CD4-positive, alpha-beta memory T cell (primary cell): ENCODE measurements at places on chromosomes 12 and 14. TPM values are rescaled to one million over a fixed set of nuclear protein-coding genes. Genes with fewer than 3 reads are reported as not detected.
A peak's percentile ranks its signal among the peaks of the same experiment; 100 is the strongest.

DNA sequence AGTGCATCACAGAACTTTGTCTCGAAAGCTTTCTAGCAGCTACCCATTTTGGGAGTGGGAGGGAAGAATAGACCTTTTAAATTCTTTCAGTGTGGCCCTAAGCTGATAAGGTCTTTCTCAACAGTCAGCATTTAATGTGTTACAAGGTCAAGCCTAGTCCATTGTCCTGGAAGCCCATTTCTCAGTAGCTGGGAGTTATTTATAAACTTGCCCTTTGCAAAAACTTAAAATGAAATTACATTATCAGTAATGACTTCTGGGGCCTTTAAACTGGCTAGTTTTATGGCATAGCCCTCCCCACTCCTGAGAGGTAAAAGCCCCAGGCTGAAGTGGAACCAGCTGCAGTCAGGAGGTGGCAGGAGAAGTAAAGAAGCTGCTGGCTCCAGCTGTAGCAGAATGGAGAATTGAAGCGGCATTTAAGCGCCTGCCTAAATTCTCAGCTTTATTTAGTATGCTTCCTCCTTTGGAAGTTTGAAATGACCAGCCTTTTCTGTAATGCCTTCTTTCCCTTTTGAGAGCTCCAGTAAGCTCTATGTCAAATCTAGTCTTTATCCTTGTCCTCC lies 12.4 kb downstream of the COPZ1 start:
- no peak for DNase-seq

- no peak for DNase-seq
Observed at GRCh38 chr12:18375131-18375530, 113.8 kb downstream of the PIK3C2G start.

- DNase-seq: no peak
Observed at GRCh38 chr14:53881161-53881871, 75.3 kb downstream of the BMP4 start.

The TPH2 gene
- not detected for total RNA-seq

DNA sequence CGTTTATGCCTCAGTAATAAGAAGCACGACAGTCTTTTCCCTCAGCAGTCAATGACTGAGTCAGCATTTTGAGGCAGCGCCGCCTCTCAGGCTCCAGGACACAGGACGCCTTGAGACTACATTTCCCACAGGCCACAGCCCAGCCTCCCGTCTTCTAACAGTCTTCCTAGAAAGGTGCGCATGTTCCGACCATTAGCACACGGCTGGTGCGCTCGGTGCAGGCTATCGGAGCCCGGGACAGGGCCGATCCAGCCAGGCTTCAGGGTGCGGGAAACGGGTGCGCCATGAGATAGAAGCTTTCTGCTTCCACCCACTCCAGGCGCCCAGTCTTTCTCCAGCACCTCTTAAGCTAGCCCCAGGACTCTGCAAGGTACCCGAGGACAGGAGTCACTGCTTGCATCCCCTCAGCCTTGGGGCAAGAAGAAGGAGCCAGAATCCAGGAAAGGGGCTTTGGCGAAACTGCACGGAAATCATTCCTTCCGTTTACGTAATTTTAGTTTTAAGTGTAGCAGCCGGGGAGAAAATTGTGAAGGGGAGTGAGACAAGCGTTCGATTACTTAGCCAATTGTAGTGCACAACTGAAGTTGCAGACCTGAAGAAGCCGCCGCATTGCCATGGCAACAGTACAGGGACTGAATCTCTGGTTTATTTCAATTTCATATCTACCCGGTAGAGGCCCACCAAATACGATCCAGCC lies 54.0 kb downstream of the ZNF641 start:
- DNase-seq: peak; percentile 43

DNA sequence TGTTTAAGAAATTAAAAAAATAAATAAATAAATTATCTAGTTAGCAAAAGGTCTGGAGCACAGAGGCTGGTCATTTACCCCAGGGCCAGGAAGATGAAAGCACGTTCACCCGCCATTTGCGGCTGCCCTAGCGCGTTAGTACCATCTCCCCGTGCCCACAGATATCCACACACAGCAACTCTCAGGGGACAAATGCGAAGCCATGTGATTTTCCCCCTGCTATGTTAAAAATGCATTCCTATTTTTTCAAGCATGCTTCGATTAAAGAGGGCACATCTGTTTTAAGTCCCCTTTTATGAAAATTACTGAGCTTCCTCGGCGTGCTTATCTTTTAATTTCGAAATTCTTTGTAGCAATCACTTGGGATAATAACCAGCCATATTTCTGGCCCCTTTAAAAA lies 56.9 kb upstream of the PIWIL1 start:
- no peak for DNase-seq

DNA sequence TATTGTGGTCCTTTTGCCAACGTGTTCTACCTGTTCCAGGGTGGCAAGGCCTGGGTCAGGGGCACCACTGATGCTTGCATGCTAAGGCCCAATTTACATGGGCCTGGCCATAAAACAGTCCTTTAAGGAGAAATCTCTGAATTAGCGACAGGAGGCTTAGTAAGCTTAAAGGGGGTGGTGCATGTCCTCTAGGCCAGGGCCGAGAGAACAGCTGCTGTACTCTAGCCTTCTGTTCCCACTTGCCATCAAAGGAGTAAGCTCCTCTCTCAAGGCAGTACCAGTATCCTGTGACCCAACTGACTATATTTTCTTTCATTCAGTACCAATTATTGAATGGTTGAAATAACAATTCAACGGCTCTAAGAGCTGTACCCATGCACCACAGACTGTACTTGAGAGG lies 67.7 kb upstream of the ZDHHC17 start:
- DNase-seq: no peak

DNA sequence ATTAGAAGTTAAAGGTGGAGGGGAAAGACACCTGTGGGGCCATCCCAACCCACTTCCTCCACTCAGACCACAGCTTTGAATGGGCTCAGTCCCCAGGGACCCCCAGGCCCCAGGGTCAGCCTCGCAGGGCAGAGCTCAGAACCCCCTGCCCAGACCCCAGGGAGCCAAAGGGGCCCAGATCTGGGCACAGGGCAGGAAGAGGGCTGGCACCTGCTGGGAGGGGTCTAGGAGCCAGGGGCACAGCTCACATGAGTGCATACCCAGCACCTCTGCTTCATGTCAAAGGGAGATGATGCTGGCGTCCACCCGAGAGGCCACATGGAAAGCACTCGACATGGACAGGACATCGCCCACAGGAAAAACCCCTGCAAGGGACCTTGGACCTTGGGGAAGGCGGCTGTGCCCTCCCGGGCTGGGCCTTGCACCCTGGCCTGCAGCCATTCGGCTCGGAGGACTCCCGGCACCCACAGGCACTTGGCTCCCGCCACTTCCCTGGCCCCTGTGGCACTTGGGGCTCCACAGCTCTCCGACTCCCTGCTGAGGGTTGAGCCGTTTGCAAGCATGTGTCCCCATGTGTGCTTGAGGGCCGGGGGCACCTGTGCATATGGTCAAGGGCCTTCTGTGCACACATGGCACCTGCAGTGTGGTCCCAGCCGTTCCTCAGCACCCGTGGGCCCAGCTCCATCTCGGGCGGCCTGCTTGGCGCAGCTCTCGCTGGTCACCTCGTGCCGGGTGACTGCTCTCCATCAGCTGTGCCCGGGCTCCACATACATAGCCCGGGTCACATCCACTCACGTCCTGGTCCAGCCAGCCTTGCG lies 7.8 kb upstream of the AMN start:
- DNase-seq: no peak

DNA sequence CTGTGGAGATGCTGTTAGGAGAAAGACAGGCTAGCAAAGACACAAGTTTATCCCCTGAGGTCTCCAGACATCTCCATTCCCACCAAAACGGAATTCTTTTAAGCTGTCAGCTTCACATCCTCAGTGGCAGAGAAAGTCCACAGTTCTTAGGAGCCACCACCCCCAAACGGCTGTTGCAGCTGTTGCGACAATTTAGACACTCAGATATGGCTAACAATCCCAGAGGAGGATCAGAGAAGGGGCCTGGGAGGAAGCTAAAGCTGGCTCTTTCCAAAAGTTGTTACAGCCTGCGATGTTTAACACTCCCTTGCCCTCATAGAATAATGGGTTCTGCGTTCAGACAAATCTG lies 1.9 kb upstream of the ATP5MC2 start:
- no peak for DNase-seq

The NKX2-8 gene
- not detected for total RNA-seq

DNA sequence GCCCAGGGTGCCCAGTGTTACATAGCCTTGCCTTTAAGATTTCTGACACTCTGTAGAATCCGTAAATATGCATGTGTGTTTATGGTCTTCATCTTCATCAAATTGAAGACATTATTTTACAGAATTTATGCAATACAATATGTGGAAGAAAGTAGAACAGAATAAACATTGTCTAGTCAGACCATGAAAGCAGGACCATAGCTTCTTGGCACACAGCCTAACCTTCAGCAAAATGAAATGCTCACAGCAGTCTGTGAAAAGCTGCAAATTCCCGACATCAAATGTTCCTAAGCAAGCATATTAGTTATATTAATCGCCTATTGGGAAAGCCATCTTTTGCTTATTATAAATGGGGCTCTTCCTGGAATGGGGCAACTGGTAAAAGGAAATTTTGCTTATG lies 111.3 kb upstream of the GARIN2 start:
- DNase-seq: no peak

GRCh38 chr12:25083211-25083610 lies 111.7 kb downstream of the DNAI7 start:
- no peak for DNase-seq
